Stimulated activated CD4-positive, alpha-beta T cell treated with anti-CD3 and anti-CD28 coated beads, Interleukin-4, amount 100 ng/mL, for 4 hours (primary cell): ENCODE measurements at places on chromosomes 3 and 15.

GRCh38 chr3:26498271-26498670 lies 124.3 kb upstream of the LRRC3B start:
- DNase-seq: no peak

- no peak for DNase-seq
Measured at GRCh38 chr15:100809151-100809550, 70.5 kb upstream of the ALDH1A3 start.

GRCh38 chr3:25785826-25786225 lies 2.6 kb upstream of the NGLY1 start:
- DNase-seq: no peak

- DNase-seq: no peak
Measured at GRCh38 chr3:9887480-9887879, 2.9 kb upstream of the JAGN1 start.

DNA sequence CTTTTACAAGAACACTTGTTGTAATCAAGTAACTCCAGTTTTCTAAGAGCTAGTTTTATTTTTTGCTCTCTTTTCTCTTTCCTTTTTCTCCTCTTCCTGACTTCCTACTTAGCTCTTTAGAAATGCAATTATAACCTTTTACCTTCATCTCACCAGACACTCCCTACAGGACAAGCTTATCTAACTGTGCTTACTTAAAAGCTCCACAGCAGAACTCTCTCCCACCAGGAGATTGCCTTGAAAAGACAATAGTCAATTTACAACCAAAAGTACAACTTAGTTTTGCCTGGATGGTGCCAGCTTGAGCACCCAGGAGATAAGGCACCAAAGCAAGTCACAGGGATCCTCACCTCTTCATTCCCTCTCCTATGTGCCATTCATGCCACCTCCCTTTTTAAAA lies 573.8 kb upstream of the LMCD1 start:
- no peak for DNase-seq

- no peak for DNase-seq
Measured at GRCh38 chr3:23324745-23325144, 121.6 kb downstream of the UBE2E2 start.
